ENCODE measurements at places on chromosomes 3 and 15.

DNA sequence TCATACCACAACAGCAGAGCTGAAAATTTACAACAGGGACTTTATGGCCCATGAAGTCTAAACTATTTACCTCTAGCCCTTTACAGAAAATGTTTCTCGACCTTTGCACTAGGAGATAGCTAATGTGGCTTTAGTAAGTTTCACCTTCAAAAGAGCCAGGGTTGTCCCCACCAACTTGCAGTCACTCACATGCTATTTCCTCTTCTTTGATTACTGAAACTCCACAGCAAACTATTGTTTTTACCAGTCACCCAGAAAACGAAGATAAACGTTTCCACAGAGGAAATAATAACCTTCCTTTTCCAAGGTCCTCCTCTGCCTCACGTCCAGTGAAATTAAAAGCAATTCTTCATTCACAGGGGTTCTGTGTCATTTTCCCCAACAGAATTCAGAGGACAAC lies 48.2 kb downstream of the WWTR1 start:
- no peak for DNase-seq

DNA sequence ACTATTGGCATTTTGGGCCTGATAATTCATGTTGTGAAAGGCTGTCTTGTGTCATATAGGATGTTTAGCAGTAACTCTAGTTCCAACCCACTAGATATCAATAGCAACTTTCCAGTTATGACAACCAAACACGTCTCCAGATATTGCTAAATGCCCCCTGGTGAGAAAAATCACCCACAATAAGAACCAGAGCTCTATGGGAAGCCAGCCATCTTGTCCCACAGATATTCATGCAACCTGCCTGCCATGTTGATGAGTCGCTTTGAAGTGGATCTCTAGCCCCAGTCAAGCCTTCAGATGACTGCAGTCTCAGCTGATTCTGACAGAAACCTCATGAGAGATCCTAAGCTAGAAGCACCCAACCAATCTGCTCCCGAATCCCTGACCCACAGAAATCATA lies 5.6 kb upstream of the TNIK start:
- no peak for DNase-seq

DNA sequence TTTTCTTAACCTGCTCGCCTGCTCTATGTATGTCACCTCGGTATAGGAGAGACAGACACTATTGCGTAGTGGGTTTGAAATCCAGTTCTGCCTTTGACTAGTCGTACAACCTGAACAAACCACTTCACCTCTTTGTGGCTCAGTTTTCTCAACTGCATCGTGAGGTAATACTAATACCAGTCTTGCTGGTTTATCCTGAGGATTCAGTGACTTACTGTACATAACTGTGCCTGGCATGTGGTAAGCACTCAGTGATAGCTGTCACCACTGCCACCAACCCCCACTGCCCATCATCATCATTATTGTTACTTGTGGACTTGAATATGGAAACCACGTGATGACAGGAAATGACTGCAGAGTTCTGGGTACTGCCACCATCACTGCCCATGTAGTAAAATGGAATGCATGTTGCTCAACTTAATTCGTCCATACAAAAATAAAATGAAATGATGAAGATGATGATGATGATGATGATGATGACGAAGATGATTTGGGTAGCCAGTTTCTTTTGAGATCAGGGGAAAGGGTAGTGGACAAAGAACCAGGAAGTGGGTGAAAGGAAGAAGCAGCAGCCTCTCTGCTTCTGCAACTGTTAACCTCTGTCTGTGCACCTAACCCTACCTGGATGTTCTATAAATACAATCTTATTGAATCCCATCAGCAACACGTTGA lies 228.1 kb downstream of the FEZF2 start:
- no peak for DNase-seq

GRCh38 chr15:36053746-36054145 lies 507.8 kb upstream of the DPH6 start:
- DNase-seq, result no peak

GRCh38 chr3:106088304-106088703 lies 219.5 kb upstream of the CBLB start:
- no peak for DNase-seq

- DNase-seq, result no peak
Observed at GRCh38 chr3:186368176-186368575, 6.1 kb upstream of the DGKG start.

DNA sequence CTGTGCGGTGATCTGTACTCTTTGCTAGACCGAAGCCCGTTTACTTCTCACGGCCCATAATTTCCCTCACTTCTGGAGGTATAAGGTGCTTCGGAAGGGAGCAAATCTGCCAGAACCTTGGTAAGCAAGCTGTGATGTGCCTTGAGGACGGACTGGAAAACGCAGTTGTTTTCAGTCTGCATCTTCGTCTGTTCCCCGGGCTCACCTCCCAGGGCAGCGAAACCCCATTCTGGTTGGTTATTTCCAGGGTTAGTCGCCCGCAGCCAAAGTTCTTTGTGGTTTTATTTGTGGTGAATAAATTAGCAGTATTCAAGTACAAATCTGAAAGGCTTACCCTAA lies 401 bp downstream of the RAMAC start:
- DNase-seq, result no peak

GRCh38 chr3:179194931-179195330 lies 46.8 kb downstream of the PIK3CA start:
- DNase-seq, result no peak

DNA sequence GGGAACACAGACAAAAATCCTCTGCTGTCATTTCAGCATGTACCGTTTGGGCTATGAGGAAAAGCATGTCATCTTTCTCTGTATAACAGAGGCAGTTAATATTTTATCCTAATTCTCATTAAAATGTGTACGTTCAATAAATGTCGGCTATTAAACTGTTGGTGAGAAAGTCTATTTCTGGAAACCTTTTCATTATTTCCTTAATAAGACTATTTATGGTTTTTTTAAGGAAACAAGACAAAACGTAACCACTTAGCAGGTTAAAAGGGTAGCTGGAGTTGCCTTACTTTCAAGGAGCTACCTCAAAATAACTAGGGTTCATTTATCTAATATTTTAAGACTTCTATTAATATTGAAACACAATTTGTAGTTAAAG lies 1.8 kb upstream of the STT3B start:
- DNase-seq, result no peak

- DNase-seq, result no peak
Observed at GRCh38 chr3:45473841-45474240, 85.5 kb downstream of the LARS2 start.

DNA sequence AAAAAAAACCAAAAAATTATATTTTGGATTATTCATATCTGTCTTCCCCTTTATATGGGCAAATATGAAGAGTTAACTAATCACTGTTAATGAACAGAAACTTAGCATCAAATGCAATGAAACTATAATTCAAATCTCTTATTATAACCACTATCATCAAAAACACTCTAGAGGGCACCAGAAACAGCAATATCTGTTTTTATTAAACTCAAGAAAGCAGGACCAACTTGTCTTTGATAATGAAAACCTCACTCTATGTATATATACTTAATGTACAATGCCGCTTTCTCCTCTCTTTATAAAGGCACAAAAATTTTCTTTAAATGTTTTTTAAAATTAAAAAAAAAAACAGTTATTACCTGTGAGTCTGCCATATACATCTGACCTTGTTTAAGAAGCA lies 92.7 kb downstream of the UACA start:
- no peak for DNase-seq

DNA sequence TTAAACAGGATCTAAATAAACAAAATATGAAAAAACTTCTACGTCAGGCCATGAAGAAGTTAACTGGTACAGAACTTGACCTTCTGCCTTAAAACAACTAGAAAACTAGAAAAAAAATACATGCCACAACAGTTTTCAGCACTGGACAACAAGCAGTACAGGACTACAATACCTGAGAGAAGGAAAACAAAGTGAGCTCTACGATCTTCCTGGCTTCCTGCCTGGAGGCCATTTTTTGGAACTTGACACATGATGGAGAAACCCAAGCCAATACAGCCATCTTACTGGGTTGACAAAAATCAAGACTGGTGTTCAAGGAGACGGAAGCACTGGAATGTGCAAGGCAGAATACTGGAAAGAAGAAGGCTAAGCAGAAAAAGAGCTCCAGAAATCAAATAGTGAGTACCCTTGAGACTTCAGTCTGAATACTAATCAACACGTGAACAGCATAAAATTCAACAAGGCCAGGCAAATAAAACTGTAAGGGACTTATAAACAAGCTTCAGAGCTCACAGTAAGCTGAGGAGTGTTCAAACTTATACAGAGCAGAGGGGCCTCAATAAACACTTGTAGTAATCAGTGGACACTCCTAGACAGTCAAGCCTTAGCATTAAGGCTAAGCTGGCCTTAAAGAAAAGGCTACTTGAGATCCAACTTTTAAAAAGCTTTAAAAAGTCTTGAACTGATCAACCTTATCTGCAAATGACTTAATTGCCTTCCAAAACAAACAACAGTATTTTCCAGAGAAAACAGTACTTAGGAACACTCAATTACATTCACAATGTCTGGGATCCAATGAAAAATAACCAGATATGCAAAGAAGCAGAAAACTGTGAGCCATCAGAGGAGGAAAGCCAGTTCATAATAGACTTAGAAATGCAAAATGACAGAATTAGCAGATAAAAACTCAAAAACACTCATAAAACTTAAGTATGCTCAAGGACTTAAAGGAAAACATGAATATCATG lies 63.2 kb downstream of the DLG1 start:
- DNase-seq, result no peak
